ENCODE measurements at places on chromosomes 6 and 20.

- no peak for DNase-seq
Measured at GRCh38 chr6:157879034-157879872, 56.2 kb downstream of the SNX9 start.

GRCh38 chr6:21137700-21138335 lies 455.7 kb upstream of the SOX4 start:
- no peak for DNase-seq

DNA sequence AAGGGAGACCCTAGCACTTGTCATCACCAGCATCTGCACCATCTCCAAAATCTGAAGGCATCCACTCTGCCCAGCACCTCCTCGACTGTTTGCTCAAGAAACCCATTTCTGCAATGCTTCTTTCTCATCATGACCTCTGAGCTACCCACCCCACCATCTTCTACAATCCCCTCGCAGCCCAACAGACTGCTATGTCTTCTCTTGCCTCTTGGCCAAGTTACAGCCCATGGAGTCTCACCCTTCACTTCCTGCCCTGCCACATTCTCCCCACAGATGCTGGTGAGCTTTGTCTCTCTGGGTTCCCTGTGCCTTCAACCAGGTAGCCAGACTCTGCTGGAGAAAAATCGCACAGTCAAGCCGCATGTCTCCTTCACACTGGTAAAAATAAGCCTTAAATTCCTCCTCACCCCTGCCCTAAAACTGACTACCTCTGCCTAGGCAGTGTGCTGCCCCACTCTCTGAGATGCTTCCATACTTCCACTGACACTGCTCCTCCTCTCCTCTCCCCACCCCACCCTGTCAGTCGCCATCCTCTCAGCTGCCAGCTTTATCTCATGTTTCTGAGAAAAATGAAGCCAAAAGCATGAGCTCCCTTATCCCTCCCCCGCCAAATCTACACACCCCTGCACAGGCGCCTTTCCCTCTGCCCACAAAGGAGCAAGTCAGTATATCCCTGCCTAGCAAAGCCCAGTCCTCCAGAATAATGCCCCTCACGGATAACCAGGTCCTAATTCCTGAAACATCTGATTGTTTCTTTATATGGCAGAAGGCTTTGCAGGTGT lies 2.3 kb upstream of the TXNDC5 start:
- DNase-seq = no peak

DNA sequence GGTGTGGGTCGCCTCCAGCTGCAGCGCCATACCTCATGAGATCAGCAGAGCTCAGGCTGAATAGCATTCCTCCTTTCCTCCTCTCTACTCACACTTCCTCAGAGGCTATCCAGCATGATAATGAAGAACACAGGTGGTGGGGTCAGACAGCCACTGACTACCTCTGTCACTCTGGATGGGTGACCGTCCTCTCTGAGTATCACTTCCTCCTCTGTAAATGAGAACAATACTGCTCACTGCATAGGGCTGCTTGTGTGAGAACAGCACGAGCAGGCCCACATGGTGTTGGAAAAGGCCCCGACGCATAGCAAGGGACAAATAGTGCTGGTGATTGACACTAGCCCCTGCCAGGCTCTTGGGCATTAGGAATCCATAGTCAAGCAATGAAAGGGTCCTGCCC lies 239.1 kb downstream of the PRKN start:
- no peak for DNase-seq

DNA sequence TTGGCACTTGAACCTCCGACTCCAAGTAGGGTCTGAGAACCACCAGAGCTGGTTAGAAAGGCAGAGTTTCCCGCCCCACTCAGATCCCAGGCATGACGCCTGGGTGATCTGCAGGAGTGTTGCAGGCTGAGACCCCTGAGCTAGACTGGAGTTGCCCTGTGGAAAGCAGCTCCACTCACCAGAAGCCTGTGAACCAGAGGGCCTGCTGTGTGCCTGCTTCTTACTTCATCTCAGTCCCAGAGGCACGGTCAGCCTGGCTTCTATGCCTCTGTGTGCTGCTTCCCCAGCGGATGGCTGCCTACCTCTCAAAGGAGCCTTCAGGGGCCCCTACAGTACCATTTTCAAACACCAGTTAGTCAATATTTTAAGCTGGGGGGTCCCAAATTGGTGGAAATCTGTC lies 15.6 kb upstream of the CCN6 start:
- no peak for DNase-seq

DNA sequence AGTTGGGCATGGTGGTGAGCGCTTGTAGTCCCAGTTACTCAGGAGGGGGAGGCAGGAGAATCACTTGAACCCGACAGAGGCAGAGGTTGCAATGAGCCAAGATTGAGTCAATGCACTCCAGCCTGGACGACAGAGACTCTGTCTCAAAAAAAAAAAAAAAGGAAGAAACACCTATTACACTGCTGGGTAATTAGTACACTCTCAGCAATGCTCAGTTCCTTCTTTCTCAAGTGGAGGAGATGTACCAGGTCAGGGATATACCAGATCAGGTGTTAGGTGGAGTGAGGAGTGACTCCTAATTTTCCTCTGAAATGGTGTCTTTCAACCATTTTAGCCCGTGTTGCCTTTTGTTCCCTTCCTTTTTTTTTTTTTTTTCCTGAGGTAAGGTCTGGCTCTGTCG lies 30.0 kb upstream of the UBR2 start:
- DNase-seq = no peak

GRCh38 chr6:17771609-17772008 lies 64.9 kb upstream of the NUP153 start:
- no peak for DNase-seq

GRCh38 chr20:21512634-21513180 lies 1.2 kb downstream of the NKX2-2 start:
- DNase-seq = no peak

DNA sequence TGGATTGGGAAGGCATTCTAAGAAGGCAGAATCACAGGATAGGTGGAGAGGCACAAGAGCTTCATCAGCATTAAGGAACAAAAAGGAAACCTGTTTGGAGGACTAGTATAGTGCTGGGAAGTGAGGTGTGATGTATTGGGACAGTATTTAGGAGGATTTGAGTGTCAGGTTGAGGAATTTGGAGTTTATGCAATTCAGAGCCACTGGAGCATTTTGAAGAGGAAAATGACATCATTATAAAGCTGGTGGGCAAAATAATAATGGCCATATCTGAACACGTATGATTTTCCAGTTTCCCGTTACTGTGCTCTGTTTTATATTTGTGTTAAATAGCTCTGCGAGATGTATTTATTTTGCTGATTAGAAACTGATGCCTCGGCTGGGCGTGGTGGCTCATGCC lies 14.2 kb downstream of the NDUFAF5 start:
- DNase-seq = no peak

DNA sequence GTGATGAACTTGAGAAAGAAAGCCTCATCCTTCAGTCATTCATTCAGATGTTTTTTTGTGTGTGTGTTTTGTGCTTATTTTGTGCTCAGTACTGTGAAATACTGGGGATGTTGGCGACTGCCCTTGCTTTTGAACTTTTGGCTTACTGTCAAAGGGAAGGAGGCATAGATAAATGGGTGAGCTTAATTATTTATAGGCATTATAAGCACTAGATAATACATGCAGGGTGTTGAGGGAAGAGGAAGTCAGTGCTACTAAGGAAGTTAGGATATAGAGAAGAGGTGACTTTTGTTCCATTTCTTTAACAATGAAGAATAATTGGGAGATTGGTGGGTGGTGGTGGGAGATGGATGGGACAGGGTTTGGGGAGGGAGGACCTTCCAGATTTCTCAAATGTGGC lies 23.6 kb downstream of the XRN2 start:
- no peak for DNase-seq

GRCh38 chr20:9503526-9504245 lies 10.7 kb upstream of the LAMP5 start:
- DNase-seq = no peak

GRCh38 chr6:39855356-39855995 lies 63.3 kb downstream of the DAAM2 start:
- DNase-seq = no peak

- DNase-seq = no peak
Measured at GRCh38 chr6:37283671-37284151, 25.8 kb upstream of the TMEM217 start.

DNA sequence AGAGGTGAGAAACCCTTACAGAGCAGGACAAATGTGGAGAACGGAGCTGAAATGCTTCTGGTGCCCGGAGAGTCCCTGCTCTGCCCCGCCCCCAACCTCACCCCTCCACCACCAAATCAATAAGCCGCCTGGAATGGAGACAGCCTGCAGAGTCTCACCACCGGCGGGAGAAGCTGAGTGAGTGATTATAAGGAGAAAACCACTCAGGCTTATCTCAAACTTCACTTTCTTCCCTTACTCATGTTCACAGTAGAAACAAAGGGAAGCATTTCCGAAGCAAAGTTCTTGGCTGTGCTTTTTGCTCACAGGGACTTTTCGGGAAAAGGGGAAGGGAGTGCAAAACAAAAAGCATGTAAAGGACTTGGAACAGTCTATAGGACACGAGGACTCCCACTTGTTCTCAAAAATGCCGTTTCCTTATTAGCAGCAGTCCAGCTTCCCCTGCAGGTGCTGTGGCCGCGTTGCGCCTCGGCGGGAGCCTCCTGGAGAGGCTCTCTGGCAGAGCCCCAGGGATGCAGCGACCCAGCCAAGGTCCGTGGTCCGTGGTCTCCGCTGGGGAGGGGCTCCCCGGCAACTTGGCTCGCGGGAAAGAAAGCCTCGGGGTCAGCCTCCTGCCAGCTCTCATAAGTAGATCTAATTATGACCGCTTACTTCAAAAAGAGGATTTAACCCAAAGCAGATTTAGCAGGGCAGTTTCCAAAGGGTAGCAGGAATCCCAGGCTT lies 64.8 kb upstream of the TMEM30A start:
- DNase-seq = no peak

DNA sequence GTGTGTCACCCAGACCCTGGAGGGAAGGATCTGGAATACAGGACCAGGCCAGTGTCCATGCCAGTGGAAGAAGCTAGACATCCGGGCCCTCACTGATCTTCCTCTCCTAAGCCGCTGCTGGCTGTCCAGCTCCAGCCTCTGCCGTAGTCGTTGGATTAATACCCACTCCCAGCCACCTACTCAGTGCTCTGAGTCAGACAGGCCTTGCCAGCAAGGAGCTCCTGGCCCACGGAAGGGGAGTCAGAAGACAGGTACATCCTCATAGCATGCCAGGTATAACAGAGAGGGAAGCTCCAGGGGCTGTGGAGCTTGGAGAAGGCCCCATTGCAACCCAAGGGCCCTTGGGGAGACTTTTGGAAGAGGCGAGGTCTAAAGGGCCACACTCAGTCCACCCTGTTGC lies 49.0 kb downstream of the STK35 start:
- no peak for DNase-seq

GRCh38 chr6:134727081-134727480 lies 222.8 kb downstream of the ALDH8A1 start:
- DNase-seq = no peak

- DNase-seq = no peak
Measured at GRCh38 chr6:47116086-47116485, 74.0 kb upstream of the ADGRF1 start.

DNA sequence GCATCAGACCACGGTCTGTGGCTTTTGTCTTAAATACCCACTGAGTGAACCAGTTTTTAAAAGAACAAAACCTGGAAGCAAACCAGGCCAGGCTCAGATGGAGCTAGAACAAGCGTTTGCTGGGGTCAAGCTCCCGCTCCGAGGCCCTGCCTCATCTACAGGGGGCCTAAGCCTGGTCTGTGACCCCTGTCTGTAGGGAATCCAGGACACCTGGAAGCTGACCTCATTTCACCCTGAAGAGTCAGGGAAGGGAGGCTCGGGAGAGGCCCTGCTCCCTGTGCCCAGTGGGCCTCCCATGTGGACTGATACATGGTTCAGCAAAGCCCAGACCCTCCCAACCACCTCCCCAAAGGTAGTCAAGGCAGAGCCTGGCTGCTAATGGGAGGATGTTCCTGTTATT lies 26.8 kb upstream of the DLGAP4 start:
- DNase-seq = no peak

DNA sequence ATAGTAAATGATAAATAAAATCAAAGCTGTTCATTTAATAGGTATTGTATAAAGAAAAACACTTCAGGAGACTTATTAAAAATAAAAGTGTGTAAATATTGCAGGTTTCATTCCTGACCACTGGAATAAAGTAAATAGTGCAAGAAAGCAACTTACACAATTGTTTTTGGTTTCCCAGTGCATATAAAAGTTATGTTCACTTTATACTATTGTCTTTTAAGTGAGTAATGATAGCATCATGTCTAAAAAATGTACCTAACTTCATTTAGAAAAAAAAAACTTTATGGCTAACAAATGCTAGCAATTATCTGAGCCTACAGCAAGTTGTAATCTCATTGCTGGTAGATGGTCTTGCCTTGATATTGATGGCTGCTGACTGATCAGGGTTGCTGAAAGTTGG lies 726.6 kb upstream of the POU3F2 start:
- DNase-seq = no peak

DNA sequence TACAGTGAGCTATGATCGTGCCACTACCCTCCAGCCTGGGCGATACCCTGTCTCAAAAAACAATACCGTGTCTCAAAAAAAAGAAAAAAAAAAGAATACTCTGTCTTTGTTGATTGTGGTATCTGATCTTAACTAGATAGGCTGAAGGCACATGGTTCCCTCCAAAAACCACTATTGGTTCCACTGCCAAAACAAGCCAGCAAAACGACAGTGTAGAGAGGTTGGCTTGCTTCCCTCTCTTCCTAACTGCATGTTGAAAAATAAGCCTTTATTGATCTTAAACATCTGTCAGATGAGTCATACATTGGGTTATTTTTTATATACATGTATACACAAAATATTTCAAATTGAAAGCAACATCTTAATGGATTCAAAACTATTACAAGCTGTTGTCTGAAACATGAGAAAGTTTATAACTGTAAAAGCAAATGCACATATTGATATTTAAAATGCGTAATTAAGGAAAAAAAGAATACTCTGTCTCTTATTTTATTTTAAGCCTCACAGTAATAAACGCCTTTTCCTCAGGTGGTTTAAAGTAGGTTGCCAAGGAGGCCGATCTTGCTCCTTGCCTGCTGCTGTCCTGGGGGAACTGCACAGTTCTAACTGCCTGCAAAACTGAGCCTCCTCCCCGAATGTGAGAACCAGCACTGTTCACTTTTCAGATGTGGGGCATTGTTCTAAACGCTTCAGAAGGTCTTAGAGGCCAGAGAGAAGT lies 7.0 kb upstream of the NINL start:
- DNase-seq = no peak

GRCh38 chr6:27651371-27651732 lies 178.4 kb upstream of the ZNF184 start:
- no peak for DNase-seq

DNA sequence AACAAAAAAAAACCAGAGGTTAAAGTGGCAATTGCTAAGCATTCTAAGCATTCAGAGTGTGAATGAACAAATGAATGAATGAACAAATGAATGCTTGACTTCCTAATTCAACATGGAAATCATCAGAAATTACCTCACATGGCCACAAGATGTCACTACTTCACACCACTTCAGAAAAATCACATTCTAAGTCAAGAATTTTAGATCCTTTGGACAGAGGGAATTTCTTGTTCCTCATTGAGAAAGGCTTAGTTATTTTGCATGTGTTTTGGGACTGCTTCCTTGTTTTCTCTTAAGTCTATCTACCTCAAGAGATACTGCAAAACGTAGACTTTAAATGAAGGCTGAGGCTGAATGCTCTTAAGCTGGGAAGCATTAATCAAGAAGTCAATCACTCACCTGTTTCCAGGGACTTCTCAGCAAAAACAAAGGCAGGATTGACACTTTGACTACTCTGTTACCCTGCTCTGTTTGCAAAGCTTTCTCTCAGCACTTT lies 120.2 kb downstream of the MBOAT1 start:
- no peak for DNase-seq

Data from stimulated activated CD8-positive, alpha-beta memory T cell treated with anti-CD3 and anti-CD28 coated beads, Interleukin-15, amount 100 ng/mL, for 48 hours (primary cell).